Colonic mucosa (tissue), 4 donors: ENCODE measurements at places on chromosomes 5 and 9.

DNA sequence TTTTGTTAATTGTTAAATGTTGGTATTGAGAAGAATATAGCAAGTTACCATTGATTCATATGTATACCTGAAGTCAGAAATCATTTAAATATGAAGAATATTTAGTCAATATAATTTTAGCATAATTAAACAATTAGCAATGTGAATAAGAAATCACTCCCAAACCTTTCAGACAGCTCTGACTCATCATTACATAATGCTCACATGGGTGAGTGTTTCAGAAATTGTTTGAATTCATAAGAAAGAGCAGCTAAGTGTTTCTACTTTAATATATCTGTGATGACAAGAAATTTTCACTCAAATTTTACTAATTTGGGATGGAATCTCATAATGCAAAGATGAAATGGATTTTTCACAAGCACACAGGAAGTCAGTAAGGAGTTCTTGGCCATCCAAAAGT lies 42.0 kb upstream of the CDC42SE2 start:
- no peak for DNase-seq

GRCh38 chr9:71821405-71821804 lies 53.1 kb upstream of the CEMIP2 start:
- DNase-seq = no peak

DNA sequence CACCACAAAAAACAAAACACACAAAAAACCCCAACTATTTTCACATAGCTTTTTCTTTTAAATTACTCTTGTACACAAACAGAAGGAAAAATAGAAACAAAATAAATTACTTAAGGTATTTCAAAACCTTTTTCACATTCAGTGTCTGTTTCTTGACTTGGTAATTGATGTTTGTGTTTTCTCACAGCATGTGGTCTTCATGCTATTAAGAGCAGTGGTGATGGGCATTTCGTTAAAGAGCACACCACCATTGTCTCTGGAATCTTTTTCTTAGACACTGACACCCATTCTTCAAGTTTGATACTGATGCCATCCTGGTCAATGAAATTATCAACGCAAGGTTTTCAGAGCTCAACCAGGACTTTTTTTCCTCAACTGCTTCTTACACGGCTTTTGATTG lies 63.8 kb downstream of the SLC28A3 start:
- DNase-seq = no peak

- no peak for DNase-seq
These were observed 163.6 kb downstream of the DOCK8 start for GRCh38 chr9:378263-378662.

GRCh38 chr9:116350213-116350612 lies 196.6 kb downstream of the PAPPA start:
- no peak for DNase-seq

GRCh38 chr9:121698627-121699570 lies 47.5 kb downstream of the DAB2IP start:
- DNase-seq = peak; percentile 52

DNA sequence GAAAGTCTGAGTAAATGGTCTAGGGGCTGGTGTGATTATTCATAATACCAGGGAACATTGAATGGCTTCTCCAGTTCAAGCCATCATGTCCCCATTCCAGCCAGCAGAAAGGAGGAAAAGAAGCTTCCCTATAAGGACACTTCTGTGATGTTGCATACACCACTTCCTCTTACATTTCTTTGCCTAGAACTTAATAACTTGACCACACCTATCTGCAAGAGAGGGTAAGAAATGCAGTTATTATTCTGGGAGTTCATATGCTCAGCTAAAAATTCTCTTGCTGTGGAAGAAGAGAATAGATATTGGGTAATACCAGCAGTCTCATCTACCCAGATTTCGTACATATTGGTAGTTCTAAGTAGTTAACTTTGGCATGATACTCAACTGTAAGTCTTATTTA lies 166.1 kb downstream of the SLC28A3 start:
- DNase-seq = no peak

- DNase-seq = no peak
These were observed 50.5 kb upstream of the ICE1 start for GRCh38 chr5:5371957-5372356.

DNA sequence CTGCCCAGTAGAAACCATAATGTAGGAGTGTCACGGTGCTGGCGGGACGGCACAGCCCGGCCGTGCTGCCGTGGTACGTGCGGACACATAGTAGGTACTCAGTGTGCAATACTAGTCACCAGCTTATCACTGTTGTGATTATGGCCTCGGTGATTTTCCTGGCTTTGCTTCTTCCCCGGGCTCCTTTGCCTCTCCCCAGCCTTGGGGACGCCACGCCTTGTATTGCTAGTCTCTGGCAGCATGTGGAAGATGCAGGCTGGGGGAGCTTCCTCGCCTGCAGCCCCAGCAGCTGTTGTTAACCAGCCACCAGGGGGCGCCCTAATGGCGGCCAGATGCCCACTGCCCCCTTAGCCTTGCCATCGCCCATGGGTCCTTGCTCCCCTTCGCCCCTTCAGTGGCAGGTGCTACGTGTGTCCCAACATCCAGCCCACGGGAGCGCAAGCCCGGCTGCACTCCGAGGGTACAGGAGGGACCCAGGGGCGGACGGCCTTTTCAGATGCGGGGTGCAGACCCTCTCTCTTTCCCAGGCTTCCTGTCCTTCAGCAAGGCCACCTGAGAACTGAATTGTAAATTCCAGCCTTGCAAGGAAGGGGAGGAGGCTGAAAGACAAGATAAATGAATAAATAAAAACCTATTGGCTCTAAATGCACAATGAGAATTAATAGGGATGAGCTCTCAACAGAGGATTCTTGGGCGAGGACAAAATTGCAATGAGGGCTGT lies 8.0 kb downstream of the NTNG2 start:
- peak; percentile 26 for DNase-seq

DNA sequence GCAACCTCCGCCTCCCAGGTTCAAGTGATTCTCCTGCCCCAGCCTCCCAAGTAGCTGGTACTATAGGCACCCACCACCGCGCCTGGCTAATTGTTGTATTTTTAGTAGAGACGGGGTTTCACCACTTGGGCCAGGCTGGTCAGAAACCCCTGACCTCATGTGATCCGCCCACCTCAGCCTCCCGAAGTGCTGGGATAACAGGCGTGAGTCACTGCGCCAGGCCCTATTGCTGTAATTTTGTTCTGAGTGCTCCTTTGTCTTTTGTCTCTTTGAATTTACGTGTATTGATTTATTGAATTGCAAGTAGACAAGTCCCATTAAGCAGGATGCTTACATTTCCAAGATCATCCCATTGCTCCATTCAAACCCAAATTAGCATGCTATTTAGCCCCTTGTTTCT lies 186.7 kb downstream of the MSX2 start:
- DNase-seq = no peak

DNA sequence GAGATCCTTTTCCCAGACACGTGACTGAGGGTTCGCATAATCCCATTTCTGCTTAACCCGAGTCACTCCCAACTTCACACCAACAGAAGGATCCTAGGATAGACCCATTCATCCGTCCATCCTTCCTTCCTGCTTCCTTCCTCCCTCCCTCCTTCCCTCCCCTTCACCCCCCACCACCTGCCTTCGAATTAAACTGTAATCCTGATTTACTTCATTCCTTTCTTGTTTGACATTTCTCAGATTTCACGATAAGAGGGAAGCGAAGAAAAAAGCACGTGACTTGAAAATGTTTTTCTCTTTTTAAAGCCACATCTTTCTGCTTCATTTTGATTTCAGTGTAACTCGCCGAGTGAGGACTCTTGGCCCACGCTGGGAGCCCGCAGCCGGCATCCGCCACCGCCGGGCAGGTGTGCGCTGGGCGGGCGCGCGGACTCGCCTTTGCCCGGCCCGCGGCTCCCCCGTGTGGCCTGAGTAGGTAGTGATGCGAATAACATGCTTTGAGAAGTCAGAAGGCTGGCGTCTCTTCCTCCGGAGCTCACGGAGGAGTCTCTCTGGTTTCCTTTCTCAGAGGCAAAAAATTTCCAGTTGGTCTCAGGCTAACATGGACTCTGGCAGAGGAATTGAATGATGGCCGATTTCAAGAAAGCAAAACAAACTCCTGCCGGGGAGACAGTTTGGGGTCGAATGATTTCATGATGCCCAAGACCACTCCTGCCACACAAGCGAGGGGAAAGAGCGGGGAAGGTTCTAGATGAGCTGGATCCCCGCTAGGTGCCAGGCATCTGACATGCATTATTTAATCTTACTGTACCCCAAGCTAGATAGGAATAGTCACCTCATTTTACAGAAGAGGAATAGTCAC lies 117.7 kb downstream of the SLC12A2 start:
- peak; percentile 93 for DNase-seq

DNA sequence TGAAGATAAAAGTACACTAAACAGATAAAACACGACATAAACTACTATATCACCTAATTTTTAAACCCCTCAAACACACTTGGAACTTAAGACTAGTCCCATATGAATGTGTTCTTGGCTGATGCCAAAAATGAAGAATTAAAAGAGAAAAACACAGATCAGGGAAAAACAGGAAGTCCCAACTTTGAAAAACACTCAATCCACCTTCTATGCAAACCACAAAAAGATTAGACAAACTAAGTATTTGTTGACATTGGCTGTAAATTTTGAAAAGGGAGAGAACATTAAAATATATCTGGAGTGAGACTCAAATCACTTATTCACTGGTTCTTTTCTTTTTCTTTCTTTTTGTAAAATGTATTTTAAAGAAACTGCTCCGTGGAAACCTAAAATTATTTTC lies 81.4 kb downstream of the ANKH start:
- no peak for DNase-seq

- no peak for DNase-seq
These were observed 234.4 kb downstream of the ARHGAP26 start for GRCh38 chr5:143004361-143005145.

GRCh38 chr9:136769710-136770191 lies 5.4 kb upstream of the LCN15 start:
- DNase-seq = peak; percentile 51

GRCh38 chr5:73486119-73486899 lies 11.9 kb upstream of the BTF3 start:
- no peak for DNase-seq

DNA sequence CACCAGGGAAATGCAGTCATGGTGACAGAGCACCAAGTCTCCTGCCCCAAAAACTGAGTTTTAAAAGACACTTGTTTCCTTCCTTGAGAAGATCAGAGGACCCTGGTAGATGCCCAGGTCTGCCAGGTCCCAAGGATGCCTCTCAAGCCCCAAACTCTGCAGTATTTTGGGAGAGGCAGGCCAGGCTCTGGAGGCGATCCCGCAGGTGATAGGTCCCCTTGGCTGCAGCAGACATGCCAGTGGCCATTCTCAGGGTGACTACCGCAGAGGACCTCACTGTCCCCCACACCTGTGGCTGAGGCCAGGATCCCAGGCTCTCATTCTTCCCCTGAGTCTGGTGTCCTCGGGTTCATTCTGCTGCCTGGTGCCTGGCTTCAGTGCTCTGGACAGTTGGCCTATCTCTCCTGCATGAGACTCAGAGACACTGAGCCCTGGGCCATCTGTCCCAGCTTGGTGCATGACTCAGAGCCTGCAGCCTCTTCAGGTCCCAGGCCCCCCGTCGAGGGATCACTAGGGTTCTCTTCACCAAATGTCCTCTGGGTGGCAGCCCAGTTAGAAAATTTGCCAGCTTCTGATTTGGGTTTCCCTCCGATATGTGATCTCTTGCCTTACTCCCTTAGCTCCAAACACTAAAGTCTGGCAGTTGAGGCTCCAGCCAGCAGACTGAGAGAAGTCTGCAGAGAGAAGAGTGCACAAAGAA lies 59.7 kb upstream of the GARNL3 start:
- DNase-seq = no peak

- no peak for DNase-seq
These were observed 1.4 kb downstream of the MEF2C start for GRCh38 chr5:88881571-88881971.

GRCh38 chr5:43232943-43233833 lies 41.2 kb downstream of the NIM1K start:
- no peak for DNase-seq

GRCh38 chr9:107638521-107639310 lies 149.1 kb upstream of the KLF4 start:
- peak; percentile 88 for DNase-seq

DNA sequence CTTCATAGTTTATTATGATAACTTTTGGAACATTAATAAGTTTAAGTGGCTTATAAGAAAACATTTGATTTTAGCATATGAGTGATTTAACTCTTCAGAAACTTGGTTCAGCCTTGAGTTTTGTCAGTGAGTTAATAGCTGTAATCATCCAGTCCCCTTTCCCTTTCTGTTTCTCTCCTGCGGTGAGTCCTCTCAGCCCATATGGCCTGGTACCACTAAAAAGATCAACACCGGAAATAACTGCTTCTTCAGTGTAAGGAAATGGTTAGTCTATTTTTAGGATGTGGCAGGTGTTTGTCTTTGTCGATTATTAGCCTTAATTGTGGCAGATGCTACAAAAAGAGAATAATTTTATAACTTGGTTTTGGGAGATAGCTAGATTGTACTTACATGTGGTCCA lies 120.2 kb upstream of the GRHPR start:
- DNase-seq = no peak

DNA sequence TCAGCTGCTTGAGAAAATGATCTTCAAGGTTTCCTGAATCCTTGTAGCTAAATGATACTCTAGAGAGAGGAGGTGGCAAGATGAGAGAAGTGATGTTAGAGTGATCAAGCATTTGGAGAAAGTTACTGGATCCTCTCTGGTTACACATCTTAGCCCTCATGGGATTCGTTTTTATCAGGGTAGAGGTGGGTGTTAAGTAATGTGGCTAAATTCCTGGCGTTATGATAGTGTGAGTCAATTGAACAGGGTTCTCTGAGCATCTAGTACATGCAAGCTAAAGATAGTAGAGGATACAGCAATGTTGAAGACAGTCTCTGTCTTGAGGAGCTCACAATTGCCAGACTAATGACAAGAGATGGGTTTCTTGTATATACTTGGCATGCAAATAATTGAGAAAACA lies 123.7 kb downstream of the PSD2 start:
- DNase-seq = no peak

- DNase-seq = peak; percentile 53
These were observed 100.5 kb upstream of the NMUR2 start for GRCh38 chr5:152505442-152506042.

- DNase-seq = no peak
These were observed 26.1 kb upstream of the LARP1 start for GRCh38 chr5:154728939-154729588.

- peak; percentile 27 for DNase-seq
These were observed 193.4 kb downstream of the EDIL3 start for GRCh38 chr5:84191281-84191680.

DNA sequence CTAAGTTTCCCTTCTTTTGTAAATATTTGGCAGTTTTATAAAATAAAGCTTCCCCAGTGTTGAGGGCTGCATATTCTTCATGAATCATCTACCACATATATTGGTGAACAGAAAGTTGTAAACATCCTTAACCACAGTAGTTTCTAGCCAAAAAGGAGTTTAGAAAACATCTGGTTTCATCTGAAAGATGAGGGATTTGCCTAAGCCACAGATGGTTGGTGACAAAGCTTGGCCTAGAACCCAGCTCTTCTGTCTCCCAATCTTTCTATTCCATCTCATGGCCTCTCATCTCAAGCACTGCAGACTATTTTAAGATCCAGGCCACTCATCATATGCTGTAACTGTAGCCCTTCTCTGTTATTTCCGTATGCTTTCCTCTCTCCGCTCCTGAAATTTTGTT lies 232.3 kb upstream of the TRPM3 start:
- DNase-seq = no peak

GRCh38 chr5:71830681-71831539 lies 111.8 kb downstream of the CARTPT start:
- peak; percentile 32 for DNase-seq

- peak; percentile 41 for DNase-seq
These were observed 724 bp downstream of the TCERG1 start for GRCh38 chr5:146447734-146448380.
